Activated T-helper 1 cell treated with Interleukin-2 at 50 U/mL for 16 hours (primary cell): ENCODE measurements at places on chromosomes 13 and 19.

DNA sequence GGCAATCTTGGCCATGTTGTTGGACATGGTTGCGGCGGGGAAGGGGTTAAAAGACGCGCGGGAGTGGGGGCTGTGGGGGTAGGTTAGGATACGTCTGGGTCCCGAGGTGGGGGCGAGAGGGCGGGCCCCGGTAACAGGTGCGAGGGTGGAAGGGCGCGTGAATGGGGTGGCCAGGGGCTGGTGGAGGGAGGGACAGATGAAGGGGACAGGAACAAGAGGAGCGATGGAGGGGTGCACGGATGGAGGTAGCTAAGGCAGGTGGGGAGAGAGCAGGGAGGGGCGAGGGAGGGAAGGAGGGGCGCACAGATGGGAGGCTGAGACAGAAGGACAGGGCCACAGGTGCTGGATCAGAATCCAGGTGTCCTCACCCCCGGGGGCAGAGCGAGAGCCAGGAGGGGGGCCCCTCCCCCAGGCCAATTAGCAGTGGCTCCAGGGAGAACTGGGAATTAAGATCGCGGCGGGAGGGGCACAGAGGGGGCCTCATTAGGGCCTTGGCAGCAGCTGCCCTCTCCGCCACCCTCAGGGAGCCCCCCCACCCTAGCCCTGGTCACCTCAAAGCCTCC is 1.3 kb downstream of the GNG8 start:
- no peak for DNase-seq

DNA sequence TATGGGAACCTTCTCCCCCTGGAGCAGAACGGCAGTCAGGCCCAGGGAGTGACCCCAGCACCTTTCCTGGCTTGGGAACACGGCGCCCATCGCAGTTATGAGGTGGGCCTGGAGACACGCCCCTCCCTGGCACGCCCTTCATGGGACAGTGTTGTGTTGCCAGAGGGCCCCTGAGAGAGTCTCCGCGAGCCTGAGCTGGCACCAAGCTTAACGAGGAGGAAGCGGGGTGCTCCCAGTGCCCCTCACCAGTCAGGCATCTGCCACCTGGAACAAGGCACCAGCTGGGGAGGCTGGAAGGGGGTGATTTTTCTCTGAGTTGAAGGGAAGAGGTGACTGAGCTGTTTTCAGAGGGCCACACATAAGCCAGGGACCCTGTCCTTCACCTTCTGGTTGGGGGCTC is 180.6 kb downstream of the KDM4B start:
- no peak for DNase-seq

GRCh38 chr13:109734002-109734785 is 52.2 kb downstream of the IRS2 start:
- DNase-seq = no peak

DNA sequence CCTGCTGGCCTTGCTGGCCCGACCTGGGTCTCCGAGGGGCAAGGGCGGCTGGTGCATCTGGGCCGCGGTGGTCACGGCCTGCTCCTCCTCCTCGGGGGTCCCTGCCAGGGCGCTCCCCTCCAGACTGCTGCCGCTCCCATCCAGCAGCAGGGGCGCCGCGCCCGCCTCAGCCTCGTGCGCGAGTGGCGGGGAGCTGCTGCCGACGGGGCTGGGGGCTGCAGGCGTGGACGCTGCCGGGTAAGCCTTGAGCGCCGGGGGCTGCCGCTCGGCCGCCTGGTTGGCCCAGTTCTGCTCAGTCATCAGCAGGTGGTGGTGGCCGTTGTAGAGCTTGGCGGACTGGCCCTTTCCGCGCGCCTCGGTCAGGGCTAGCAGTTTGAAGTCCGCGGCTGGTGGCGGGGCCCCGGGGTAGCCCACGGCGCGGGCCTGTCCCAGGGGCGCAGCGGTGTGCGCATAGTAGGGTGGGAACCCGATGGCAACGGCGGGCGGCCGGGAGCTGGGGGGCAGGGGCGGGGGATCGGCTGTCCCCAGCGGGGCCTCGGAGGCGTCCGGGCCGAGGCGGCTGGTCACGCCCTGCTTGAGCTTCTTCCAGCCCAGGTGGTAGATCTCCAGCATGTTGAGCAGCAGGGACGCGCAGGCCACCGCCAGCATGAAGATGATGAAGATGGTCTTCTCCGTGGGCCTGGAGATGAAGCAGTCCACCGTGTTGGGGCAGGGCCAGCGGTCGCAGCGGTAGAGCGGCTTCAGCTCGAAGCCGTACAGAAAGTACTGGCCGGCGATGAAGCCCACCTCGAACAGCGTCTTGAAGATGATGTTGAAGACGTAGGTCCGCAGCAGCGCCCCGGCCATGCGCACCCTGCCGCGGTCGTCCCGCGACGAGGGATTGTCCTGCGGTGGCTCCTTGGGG is 18.6 kb downstream of the GJA3 start:
- DNase-seq = no peak

GRCh38 chr13:99313501-99313900 is 6.3 kb upstream of the GPR183 start:
- DNase-seq = no peak

DNA sequence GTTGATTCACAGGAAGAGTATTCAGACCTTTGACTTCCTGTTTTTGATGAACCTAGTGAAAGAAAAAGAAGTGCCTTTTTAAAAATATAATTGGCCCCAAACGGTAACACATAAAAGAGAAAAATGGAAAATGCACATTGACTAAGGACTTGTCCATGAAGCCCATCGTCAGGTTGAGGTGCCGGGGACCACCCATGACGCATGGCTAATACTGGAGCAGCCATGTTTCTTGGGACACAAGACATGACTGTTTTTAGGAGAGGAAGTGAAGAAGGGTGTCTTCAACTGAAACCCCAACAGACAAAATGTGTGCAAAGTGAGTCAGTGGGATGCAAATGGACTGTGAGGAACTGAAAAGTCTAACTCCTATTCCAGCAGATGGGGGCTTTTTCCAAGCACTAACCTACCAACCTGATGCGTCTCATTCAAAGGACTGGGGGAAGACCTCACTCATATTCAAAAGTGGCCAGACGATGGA is 459.4 kb downstream of the FOXO1 start:
- no peak for DNase-seq

DNA sequence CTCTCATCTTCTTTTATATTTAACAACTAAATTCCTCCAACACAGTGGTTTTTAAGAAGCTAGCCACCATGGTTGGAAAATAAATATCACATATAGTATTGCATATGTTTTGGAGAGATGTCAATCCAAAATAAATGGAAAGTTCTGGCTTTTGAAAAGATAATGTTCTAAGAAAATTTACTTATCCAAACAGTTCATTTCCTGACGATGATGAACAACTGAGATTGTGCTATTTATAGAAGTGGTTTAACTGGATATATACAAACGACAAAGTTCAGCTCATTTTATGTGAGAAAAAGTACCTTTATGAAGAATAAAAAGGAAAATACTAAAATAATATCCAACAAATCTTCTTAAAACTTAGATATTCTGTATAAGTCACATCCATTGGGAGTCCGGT is 174.7 kb downstream of the MZT1 start:
- no peak for DNase-seq

DNA sequence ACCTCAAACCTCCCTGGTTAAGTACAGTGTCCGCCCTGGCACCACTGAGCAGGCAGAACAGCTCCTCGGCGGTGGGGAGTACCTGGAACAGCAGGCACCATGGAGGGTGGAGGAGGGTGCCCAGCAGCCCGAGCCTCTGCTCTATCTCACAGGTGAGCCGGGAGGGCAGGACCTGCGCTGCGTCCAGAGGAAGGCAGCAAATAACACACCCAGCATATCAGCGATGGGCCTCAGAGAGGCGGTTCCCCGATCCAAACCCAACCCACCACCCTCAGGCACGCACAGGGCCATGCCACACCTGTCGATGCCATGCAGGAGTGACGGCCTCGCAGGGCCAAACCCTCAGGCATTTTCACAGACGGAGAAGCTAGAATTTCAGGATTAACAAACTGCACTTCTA is 11.8 kb downstream of the PEPD start:
- DNase-seq = no peak

GRCh38 chr13:39783051-39783450 is 127.6 kb downstream of the COG6 start:
- no peak for DNase-seq

DNA sequence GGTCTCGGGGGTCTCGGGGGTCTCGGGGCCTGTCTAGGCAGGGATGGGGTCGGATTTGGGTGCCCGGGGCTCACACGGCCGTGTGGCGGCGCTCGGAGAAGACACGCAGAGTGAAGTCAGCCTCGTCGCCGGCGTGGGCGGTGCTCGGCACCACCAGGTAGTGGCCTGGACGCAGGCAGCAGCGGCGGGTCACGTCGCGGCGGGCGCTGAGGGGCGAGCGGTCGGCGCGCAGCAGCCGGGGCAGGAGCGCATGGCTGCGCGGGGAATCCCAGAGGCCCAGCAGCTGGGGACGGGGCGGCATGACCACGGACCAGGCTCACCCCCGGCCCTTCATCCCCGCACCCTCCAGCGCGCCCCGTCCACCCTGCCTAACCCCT is 8.2 kb downstream of the CAPN12 start:
- peak; percentile 38 for DNase-seq

- no peak for DNase-seq
Observed at GRCh38 chr13:113417836-113418721, 35.2 kb downstream of the ADPRHL1 start.

DNA sequence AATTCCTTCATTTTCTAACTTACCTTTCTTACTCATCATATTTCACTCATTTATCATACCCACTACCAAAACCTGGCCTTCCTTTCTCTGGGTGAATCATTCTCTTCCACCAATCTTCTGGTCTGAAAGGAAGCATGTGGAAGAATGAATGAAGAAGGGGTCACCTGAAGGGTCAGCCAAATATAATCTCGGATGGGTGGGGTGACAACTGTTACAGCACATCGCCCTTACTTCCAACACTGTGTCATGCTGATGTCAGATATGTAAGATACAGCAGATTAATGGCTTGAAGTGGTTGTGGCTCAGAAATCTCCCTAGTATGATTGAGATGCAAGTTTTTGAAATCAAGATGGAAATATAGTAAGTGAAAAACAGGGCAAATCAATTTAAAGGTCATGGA is 401.7 kb upstream of the HTR2A start:
- no peak for DNase-seq

- no peak for DNase-seq
Observed at GRCh38 chr13:41028051-41028450, 8.9 kb upstream of the ELF1 start.

GRCh38 chr13:112785483-112785856 is 95.6 kb downstream of the ATP11A start:
- DNase-seq = no peak

GRCh38 chr13:23965346-23965745 is 68.0 kb upstream of the C1QTNF9B start:
- no peak for DNase-seq

GRCh38 chr19:33458807-33459206 is 62.8 kb downstream of the PEPD start:
- no peak for DNase-seq

- no peak for DNase-seq
Observed at GRCh38 chr13:42384265-42384664, 112.3 kb downstream of the AKAP11 start.

DNA sequence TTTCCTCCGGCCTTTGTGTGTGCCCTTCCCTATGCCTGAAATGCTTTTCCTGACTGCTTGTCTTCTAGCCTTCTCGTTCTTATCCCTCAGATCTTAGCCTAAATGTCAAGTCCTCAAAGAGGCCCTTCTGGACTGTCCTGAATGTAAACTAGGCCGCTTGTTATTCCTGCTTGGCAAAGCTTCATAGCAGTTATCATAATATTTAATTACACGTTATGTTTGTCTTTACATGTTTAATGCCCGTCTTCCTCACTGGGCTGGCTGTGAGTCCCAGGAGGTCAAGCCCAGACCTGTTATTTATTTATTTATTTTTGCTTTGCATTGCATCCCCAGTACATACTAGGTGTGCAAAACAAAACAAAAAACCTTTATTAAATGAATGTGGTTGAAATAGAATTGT is 62.7 kb downstream of the SIPA1L3 start:
- no peak for DNase-seq

DNA sequence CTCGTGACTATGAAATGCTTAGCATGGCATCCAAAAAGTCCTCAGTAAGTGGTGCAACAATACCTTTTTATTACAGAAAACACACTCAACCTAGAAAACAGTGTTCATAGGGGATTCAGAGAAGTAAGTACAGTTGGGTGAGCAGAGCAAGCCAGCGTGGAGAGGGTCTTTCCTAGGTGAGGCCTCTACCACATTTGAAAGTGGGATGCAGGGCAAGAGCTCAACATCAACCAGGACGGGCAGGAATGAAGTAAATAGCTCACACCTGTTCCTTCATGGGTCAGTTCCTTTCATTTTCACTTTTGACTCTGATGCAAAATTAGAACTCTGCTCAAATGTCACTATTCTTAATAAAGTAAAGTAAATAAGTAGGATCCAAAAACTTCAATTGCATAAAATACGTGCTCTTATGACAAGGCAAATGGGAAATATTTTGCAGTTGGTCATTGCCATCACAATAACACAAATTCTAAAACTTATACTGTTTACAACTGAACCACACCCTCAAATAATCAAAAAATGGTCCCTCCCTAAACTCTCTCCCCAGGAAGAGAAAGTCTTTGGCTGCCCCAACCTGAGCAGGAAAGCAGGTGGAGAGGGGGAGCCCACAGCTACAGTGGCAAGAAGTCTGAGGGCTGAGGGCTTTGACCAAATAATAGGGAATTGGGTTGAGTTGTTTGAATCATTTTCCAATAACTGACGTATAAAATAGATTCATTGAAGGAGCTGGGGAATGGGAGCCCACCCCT is 20.2 kb downstream of the CHAMP1 start:
- DNase-seq = no peak

- no peak for DNase-seq
Observed at GRCh38 chr13:76822698-76823267, 63.4 kb downstream of the KCTD12 start.

DNA sequence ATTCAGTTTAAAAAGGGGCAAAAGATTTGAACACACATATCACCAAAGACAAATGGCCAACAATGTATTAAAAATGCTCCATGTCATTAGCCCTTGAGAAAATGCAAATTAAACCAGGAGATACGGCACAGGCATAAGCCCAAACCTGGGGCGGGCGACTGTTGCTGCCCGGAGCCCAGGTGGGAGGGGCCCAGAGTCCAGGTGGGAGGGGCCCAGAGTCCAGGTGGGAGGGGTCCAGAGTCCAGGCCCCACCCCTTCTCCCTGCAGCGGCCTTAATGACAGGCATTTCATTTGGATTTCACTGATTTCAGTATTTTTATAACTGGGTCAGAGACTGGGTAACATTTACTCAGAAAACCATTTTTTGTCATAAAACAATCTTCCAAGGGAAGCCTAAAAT is 78.2 kb downstream of the RASA3 start:
- no peak for DNase-seq
